ENCODE measurements at places on chromosomes 11 and 22.

GRCh38 chr11:2462986-2463765 is 18.4 kb downstream of the KCNQ1 start:
- DNase-seq, result no peak

GRCh38 chr11:96318850-96319249 is 24.1 kb downstream of the MAML2 start:
- no peak for DNase-seq

DNA sequence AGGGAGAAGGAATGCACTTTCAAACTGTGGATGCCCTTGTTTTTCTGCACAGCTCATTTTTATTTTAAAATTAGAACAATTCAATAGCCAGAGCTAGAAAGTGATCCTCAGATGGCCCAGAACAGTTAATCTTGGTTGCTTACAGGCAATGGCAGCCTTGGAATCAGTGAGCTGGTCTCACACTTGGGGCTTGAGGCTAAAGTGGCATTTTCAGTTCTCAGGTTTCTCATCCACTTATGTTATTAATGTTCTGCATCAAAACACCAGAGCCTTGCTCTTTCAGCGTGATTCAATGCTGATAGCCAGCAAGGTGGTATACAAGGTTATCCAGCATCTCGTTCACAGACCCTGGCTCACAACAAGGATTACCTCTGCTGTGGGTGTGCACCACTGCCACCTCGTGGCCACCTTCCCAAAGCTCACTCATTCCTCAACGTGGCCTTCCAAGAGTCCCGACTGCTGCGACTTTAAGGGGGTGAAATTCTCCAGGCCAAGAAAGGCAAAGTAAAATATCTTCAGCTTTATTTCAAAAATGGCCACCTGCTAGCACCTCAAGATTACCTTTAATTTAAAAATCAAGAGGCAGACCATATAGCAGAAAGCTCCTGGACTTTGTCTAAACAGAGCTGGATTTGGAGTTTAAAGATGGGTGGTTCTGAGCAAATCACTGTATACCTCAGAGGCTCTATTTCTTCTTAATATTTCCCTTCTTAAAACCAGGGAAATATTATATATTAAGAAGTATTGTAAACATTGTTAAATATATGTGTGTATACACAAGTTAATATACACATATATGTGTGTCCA is 34.2 kb upstream of the FSHB start:
- peak; percentile 29 for DNase-seq

- no peak for DNase-seq
Measured at GRCh38 chr22:41248758-41249157, 8.0 kb upstream of the CHADL start.

GRCh38 chr22:47575291-47575690 is 812.8 kb downstream of the TBC1D22A start:
- no peak for DNase-seq

DNA sequence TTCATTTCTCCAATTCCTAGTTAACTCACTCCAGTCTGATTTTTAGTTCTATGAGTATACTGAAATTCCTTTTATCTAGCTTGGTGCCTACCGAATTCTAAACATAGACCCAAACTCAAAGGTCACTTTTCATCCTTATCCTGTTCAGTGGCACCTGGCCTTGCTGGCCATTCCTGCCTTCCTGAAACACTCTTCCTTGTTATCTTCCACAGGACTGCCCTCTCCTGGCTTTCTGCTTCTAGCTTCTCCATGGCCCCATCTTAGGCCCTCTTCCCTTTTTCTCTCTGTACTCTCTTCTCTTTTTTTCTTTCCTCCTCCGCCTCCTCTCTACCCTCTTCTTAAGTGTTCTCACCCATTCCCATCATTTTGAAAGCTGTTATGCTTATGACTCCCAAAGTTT is 87.3 kb downstream of the WNT11 start:
- no peak for DNase-seq

- no peak for DNase-seq
Measured at GRCh38 chr22:28111501-28112189, 192.6 kb upstream of the PITPNB start.

DNA sequence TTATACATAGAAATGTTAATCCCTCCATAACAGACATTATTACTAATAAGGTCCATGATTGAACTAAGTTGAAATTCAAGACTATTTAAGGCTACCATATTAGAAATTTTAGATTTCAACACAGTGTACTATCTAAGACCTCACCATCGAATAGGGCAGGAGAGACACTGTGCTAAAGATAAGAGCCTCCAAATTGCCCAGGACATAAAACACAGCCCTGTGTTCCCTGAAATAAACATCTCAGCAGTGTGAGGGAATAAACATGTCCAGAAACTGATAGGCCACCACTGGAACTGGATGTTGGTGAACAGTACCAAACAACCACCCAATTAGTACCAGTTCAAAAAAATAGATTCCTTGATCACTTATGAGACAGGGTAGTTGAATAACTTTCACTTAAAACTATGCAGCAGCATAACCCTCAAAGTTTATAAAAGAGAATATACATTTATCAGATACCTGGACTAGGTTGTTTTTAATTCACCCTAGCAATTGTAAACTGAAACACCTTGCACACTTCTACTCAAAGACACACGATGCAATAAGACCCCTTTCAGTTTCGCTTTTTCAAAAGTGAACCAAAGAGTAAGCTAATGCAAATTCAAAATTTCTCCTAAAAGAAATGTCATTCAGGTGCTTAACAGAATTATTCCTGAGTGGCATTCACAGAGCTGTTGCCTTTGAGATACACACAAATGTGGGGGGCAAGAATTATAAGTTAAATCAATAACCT is 34.3 kb downstream of the USP28 start:
- no peak for DNase-seq

DNA sequence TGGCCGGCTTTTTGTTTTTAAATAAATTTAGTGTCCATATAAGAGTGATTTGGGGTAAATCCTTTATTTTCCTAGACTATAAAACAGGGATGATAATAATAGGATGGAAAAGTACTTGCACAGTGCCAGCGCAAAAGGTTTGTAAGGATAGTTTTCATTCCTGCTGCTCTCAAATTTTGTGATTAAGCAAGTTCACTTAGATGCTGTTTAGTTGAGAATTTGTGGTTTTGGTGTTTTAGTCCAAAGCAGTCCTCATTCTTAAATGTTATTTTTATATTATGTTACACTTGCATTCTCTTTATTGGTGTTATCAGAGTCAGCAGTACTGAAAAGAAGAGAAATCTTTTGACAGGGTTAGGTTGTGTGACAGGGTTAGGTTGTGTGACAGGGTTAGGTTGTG is 47.9 kb downstream of the PPP6R3 start:
- no peak for DNase-seq

GRCh38 chr11:59204746-59205145 is 8.0 kb downstream of the MPEG1 start:
- DNase-seq, result no peak

- DNase-seq, result no peak
Measured at GRCh38 chr11:130761560-130762220, 154.6 kb downstream of the SNX19 start.

DNA sequence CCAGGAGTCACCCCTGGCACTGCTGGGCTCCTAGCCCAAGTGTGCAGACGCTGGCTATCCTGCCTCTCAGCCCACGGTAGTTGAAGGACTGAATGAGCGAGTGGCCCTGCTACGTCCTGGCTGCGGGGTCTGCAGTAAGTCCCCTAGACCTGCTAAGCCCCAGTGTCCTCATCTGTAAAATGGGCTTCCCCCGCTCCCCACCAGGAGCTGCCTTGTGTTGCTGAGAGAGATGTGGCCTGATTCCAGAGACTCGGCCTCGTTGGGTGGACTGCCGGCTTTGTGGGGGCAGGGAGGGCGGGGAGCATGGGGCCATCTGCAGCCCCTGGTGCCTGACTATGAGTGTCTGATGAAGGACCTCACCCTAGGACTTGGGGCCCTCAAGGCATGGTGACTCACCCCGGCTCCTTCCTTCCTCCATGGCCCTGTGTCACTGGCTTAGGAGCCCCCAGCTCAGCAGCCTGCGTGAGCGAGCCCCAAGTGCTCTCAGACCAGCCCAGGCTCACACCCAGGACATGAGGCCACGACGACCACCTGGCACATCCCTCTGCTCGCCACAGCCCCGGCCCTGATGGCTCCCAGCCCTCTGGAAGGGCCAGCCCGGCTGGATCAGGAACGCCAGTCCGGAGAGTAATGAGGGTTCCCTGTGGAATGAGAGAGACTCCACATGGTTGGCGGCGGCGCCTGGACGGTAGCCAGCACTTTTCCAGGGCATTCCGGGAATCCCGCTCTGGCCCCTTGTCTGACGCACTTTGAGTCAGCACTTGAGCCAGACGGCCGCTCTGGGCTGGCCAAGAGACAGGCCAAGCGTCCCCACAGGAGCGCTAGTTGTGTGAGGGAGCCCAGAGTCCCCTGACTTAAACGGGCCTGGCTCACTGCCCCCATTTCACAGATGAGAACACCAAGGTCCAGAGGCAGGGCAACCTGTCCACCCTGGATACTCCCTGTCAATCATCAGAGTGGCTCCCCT is 50.5 kb upstream of the SHISAL1 start:
- no peak for DNase-seq

GRCh38 chr11:101812546-101812945 is 102.3 kb upstream of the CEP126 start:
- DNase-seq, result no peak

DNA sequence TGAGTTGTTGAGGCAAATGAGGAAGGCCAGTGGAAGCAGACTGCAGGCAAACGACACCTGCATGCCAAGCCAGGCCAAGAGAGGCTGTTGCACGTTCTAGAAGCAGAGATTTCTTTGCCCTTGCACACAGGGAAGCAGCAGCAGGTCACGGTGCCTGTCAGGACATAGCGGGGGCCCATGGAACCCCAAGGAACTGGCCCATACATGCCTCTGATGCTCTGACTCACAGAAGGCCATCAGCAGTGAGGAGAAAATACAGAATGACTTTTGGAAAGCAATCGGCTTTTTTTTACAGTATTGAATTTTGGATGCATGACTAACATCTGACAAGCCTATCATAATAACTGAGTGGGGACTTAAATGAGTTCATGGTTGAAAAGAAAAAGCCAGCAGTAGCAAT is 123.9 kb downstream of the MPPED1 start:
- no peak for DNase-seq

DNA sequence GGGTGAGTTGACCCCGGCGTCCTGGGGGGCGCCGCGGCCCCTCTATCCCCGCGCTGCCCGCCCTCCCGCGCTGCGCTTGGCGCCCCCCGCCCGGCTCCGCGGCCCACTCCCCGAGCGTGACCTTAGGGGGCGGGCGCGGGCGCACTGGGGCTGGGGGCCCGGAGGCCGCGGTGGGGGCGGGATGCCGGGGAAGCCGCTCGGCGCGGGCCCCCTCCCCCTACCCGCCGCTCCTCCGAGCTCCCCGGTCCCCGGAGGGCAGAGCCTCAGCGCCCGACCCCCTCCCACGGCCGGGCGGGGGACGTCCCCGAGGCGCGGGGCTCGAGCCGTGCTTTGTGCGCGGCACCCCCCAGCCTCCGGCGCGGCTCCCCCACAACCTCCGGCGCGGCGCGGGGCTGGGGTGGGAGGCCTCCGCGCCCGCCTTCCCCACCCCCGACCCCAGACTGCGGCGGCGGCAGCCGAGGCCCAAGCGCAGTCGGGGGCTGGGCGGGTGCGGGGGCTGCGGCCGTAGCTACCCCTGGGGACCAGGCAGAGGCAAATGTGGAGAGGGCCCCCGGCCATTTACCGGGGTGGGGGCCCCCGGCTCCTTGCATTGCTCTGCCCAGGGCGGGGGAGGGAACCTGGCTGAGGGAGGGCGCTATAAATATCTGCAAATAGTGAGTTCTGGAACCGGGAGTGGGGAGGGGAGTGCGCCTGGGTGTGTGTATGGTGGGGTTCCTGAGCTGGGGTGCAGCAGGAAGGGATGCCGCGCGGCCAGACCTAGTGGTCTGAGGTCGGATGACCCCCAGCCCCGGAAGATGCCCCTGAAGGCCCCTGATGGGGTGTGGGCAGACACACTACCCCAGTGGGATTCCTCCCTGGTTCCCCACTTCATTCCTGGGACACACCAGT is 988 bp downstream of the MGAT3 start:
- DNase-seq, result no peak

DNA sequence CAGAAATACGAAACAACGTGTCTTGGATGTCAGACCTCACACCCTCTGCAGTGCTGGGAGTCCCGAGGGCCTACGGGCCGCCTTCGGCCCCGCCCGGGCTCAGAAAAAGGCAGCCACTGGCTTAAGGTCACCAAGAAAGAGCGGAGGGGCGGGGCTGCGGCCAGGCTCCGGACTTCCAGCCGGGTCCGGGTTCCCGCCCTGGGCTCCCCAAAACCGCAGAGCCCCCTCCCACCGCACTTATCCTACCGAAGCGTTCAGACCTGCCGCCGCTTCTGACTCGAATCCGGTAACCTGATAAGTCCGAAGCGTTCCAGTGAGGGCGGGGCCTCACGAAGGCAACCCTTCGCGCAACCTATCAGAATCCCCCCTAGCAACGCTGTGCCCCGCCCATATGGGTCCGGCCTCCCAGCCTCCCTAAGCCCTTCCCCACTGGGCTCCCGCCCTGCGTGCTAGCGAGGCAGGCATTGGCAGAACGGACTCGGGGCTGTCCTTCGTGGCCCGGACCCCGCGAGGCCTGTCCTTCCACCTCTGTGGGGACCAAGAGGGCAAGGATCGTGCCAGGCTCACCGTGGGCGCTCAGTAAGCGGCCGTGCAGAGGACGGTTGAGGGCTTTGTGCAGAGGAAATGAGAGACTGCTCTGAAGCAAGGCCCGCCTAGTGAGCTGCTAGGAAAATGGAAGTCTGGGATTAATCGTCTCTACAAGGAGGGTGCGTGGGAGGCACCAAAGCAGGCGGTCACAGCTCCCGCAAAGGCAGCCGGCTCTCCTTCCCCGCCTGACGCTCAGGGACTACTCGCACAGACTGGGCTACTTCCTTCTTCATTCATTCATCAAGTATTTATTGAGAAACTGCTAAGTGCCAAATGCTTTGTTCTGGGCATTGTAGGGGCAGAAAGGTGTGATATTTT is at the start of gene NAGA:
NAGA (minus strand) TSS at position 296 of the 906 bp plus-strand sequence. CDS start 515 bp downstream, outside the sequence.
- peak; percentile 94 for DNase-seq

DNA sequence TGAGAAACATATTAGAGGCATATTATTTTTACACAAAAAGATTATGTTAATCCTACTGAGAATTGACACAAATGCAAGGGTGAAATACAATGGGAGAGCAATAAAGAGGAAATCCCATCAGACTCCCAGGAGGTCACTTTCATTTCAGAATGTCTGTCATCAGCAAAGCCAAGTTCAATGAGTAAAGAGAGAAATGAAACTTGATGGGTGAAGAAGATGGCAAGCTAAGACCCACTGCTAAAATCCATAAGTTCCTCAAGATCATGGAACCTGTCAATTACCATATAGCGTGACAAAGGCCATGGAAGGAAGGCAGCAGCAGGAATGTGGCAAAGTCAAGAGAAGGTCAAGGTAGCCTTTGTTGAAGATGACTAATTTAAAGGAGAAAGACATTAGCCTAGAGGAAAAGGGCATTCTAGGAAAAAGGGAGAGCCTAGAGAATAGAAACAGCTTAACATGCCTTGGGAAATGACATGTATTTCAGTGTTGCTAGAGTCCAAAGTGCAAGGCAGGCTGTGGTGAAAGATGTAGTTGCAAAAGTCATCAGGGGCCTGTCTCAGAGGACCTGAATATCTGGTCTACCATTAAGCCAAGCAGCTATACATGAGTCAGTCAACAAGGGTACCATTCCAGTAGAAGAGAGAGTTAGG is 43.1 kb downstream of the FAM168A start:
- no peak for DNase-seq

GRCh38 chr11:105361651-105362050 is 222.1 kb upstream of the CARD18 start:
- DNase-seq, result no peak

GRCh38 chr11:94567181-94567670 is at the start of gene PIWIL4:
Gene PIWIL4, plus strand, starts transcription at chr11:94567368. Its CDS starts 151 bp downstream, at chr11:94567519.
- no peak for DNase-seq

- no peak for DNase-seq
Measured at GRCh38 chr11:77080643-77081210, 14.0 kb downstream of the CAPN5 start.
